ENCODE measurements at places on chromosomes 12 and 14.
A peak's percentile ranks its signal among the peaks of the same experiment; 100 is the strongest.

DNA sequence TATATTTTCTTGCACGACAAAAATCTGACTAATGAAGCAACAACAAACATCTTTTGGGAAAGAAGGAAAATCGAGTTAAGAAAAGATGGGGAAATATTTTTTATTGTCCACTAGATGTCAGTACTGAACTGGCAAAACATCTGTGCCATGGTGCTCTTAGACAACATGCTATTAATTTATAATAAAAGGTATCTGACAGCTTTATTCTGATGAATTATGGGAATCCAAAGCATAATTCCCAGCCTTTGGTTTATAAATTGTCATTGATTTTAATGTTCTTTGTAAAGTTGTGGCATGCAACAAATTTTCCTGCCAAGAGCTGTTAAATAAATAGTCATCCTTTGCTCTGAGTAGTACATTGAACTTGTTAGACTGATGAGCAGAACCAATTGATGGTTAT lies 231.2 kb downstream of the ETNK1 start:
- DNase-seq: no peak

- DNase-seq: no peak
These were observed 14.1 kb downstream of the RIN3 start for GRCh38 chr14:92527721-92528120.

GRCh38 chr12:131218026-131218922 lies 264.6 kb downstream of the ADGRD1 start:
- no peak for DNase-seq

- DNase-seq: no peak
These were observed 9.3 kb downstream of the ETV6 start for GRCh38 chr12:11658791-11659190.

GRCh38 chr14:48349689-48350088 lies 674.3 kb upstream of the MDGA2 start:
- DNase-seq: no peak

DNA sequence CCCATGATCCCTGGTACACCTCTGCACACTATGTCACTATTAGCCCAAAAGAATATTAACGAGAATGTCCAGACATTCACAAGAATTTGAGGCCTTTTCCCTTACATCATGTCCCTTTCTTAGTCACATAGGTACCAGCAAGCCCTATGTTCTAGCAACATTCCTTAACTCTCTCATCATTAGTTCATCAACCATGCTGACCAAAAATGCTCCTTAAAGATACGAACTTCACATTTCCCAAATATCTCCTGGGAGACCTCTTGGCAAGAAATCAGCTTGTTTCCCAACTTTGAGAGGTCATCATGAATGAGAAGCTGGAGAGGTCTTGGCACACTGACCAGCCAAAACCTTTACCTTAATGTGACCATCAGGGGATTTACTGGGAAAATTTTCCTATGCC lies 4.6 kb downstream of the SALL2 start:
- no peak for DNase-seq

DNA sequence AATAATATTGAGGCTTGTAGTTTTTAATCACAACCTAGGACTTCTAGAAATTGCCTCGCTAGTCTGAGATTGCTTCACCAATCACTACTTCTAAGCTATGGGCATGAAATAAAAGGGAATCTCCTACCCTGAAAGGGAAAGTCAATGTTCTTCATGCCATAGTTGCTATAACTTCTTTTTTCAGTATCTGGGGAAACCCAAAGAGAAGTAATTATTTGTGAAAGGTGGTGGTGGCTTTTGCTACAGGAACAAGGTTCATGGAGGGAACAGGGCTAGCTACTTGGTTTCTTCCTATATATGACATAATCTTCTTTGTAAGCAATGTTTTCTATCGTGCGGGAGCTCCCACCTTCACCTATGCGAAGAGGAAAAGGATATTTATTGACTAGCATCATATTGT lies 61.6 kb upstream of the DNM1L start:
- DNase-seq: no peak

- DNase-seq: no peak
These were observed 12.6 kb downstream of the MRPS35 start for GRCh38 chr12:27723212-27723611.

DNA sequence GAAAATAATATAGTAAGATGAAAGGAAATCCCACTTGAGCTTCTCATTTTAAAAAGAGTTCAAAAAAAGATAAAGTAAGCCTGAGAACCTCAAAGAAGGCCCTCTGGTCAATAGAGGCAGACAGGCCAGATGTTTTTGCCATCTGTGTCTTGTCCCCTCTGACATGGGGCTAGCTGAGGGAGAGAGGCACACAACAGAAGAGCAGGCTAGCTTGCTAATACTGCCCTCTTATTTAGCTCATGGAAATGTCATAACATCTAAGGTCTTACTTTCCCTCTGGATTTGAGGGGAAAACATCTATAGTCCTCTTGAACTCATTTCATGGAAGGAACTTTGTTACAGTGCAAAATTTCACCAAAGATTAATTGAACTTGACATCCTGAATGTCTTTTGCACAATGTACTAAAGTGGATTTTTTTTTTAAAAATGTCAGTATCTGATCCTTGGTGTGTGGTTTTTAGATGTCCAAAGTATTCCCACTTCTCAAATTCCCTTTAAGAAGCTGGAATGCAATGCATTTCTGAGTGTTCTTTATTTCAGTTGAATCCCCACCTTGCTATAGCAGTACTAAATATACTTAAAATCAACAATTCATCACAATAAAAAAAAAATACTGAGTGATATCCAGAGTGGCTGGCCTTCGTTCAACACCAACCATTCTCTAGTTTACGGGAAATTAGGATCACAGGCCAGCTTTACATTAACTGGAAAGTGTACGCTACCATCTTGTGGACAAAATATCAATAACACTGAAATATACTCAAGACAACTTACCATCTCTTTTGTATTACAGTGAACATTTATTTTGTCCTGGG lies 176.7 kb downstream of the PAH start:
- DNase-seq: no peak

- no peak for DNase-seq
These were observed 125.3 kb downstream of the SLC15A4 start for GRCh38 chr12:128698301-128698972.

GRCh38 chr14:81311141-81311540 lies 89.0 kb downstream of the STON2 start:
- DNase-seq: no peak

- DNase-seq: no peak
These were observed 23.5 kb downstream of the FAM222A start for GRCh38 chr12:109737126-109737525.

DNA sequence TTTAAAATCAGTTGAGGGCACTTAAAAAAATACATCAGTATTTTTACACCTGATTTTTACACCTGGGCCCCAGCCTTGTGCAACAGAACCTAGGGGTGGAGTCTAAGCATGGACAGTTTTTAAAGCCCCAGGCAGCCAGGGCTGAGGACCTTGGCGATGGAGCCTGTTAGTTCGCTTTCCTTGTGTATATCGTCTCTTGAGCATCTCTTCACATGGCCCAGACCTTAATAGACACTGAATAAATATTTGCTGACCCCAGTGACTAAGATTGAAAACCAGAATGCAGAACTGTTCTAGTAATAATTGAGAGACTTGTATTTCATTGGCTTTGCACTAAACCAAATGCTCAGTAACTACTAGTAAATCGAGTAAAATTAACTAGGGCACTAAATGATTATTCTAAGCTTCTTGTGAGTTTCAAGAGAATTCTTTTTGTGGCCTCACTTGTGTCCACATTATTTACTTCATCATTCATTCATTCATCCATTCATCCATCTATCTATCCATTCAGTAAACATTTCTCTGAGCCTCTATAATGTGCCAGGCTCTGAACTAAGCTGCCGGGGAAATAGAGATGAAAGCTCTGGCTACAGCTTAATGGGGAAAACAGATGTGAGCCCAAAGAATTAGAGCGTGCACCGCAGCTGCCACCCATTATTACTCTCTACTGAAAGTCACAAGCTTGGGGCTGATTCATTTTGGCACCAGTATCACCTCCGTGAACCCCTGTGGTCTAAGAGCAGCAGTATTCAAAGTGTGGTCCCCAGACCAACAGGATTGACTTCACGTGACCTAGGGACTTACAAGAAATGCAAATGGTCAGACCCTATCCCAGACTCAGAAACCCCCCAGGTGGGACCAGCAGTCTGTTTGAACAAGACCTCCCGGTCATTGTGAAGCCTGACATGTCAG lies 30.7 kb upstream of the BCL7A start:
- DNase-seq: peak; percentile 78

DNA sequence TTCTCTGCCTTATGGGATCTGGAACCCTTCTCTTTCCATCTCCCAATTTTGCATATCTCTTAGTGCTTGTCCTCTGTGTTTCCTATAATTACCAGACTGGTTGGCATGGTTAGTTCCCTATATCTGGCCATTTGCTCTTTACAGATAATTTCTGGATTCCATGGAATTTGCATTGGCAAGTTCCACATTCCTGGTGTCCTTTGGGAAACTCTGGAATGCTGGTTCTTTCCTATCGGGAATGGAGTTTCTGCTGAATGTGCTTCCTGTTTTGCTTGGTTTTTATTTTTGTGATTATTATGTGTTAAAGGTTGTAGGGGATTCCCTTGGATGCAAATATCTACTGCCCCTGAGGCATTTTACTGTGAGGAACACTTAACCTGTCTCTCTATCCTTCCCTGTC lies 193.0 kb upstream of the BTG1 start:
- DNase-seq: no peak

DNA sequence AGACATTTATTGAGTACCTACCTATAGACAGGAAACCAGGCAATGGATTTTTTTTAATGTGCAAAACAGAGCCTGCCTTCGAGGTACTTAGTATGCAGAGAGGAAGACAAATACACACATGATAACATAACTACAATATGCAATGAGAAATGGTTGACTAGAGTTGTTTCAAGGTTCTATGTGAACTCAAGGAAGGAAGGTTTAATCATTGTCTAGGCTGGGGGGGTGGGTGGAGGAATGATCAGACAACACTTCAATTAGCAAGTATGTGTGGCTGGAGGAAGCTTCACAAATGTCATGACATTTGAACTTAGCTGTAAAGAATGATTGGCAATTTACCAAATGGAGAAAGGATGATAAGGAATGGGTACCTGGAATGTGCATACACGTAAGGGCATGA lies 985.3 kb downstream of the FLRT2 start:
- DNase-seq: no peak

DNA sequence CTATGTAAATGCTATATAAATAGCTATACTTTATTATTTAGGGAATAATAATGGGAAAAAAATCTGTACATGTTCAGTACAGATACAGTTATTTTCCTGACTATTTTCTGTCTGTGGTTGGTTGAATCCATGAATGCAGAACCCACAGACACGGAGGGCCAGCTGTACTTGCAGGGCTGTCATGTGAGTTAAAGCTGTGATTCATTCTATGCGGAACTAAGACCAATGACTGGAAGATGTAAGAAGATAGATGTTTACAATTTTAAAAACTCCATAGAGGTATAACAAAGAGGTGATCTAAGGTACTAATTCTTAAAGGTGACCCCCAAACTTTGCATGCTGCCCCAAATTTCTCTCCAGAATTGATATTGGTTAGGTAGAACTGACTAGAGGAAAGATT lies 14.6 kb downstream of the PCNX4 start:
- no peak for DNase-seq

- DNase-seq: peak; percentile 83
These were observed 2.8 kb upstream of the SMUG1 start for GRCh38 chr12:54191550-54192022.

GRCh38 chr12:106248846-106249371 lies 1.1 kb upstream of the CKAP4 start:
- DNase-seq: peak; percentile 49

Data from T-helper 2 cell (primary cell).